ENCODE measurements at places on chromosomes 16 and 17.

- no peak for DNase-seq
These were observed 40.4 kb upstream of the RBFOX3 start for GRCh38 chr17:79651266-79651665.

GRCh38 chr17:4006165-4006589 is 41.9 kb upstream of the ATP2A3 start:
- no peak for DNase-seq

- no peak for DNase-seq
These were observed 391.1 kb downstream of the SOX9 start for GRCh38 chr17:72511874-72512273.

GRCh38 chr16:86850670-86851069 is 272.3 kb downstream of the FOXL1 start:
- no peak for DNase-seq

- no peak for DNase-seq
These were observed 13.7 kb downstream of the CORO6 start for GRCh38 chr17:29608986-29609385.

DNA sequence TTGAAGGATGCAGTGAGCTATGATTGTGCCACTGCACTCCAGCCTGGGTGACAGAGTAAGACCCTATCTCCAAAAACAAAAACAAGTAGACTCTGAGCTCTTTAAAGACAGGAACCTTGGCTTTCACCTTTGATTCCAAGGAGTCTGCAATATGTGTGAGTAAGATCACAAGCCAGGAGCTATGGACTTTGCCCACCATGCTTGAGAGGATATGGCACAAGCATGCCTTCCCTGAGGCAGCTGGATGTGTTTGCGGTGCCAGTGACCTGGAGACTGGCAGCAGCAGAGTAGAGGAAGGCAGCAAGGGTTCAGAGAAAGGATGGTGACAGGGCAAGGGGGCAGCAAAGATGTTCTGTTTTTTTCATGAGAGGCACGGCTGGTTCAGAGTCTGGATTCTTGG is 14.5 kb upstream of the PRKCA start:
- DNase-seq: no peak

DNA sequence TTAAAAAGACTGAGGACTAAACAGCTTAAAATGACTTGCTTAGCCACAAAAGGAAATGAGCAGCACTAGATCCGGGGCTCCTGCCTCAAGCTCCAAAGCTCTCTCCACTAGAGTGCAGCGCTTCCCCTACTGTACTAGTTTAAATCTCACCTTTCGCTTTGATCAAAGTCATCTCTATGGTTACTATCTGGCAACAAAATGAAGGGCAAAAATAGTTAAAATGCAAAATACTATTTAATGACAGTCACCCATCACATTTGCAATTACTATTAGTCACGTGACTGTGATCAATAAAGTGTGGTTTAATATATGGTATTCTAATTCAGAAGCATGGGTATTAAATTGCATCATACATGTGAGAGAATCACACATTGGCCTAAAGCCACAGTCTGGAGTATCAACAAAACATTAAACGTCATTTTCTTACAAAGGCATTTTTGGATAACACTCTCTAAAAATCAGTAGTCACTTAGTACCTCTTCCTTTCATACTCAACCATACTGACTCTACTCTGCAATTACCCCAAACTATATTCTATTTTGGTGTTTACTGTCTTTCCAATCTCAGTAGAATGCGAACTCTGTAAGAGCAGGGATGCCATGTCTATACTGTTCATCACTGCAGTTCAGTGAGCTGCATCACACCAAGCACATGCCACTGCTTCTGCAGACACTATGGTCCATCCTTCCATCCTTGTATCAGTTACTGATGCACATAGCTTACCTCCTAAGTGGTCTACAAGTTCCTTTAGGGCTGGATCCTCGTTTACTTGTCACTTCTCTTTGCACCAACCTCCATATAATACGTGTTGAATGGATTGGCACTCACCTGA is 6.2 kb downstream of the PSMD12 start:
- DNase-seq: peak; percentile 54

- DNase-seq: no peak
These were observed 13.5 kb downstream of the LGALS3BP start for GRCh38 chr17:78966123-78966813.

DNA sequence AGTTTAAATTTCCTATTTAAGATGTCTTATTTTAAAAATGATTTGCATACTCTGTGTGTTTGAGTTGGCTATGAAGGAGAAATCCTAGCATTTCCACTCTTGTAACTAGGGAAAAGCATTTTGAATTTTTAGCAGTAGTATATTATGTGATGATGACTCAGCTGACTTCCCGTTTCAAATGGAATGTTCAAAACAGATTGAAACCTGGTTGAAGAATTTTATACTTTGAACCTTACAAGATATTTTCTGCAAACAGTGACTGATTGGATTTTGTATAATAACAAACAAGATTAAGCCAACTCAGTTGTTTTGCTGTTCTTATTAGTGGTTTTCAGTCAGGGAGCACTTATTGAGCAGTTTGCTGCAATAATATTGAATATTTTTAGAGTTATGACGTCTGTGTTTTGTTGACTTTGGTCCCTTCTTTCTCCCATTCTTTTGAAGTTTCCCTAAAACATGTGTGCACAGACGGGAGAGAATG is 8.0 kb downstream of the TNRC6A start:
- peak; percentile 62 for DNase-seq

- DNase-seq: no peak
These were observed 148.3 kb downstream of the KATNIP start for GRCh38 chr16:27698266-27698665.
